ENCODE measurements at places on chromosomes 11 and 22. TPM values are rescaled to one million over a fixed set of nuclear protein-coding genes. Genes with fewer than 3 reads are reported as not detected.

DNA sequence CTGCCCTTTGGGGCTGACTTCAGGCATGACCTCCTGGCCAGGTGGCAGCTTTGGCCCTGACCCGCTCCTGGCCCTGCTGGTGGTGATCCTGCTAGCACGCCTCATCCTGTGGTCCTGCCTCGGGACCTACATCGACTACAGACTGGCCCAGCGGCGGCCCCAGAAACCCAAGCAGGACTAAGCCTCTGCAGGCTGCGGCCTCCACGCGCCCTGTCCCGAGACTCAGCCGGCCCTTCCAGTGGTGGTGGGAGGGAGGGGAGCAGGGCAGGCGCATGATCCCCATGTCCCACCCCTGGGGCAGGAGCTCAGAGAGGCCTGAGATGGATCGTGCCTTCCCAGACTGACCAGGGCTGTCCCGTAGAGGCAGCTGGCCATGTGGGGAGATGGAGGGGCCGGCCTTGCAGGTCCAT lies 2.1 kb downstream of the SMIM38 start:
- no peak for DNase-seq

The XKR3 gene
- total RNA-seq, result not detected

DNA sequence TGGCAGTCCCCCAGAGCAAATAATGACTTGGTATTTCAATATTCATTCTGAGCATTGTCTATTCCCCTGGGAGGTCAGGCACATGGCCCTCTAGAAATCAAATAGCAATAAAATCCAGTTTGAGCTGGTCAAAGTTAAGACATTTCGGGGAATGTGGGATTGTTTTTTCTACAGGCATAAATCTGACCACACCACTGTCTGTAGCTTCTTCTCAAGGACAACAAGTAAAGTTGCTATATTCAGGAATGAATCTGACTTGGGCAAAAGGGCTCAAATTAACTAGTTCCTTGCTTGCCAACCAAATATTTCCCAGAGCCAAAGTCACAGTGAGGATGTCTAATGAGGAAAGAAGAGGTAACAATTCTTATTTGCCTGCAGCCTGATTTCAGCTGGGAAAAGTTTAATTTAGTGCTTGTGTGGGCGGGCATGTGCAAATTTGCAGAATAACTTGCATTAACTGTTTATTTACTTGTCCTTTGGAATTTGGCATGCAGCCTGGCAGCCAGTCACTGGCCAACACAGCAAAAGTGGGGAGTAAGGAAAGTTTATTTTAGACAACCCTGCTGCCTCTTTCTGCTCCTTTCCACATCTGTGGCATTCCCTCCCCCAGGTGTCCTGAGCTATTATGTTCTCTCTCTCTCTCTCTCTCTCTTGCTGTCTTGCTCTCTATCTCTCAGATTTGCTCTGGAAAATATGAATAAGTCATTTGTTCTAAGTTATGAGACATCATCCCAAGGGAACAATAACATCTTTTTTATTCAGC lies 51.2 kb upstream of the ARHGAP20 start:
- DNase-seq, result no peak

DNA sequence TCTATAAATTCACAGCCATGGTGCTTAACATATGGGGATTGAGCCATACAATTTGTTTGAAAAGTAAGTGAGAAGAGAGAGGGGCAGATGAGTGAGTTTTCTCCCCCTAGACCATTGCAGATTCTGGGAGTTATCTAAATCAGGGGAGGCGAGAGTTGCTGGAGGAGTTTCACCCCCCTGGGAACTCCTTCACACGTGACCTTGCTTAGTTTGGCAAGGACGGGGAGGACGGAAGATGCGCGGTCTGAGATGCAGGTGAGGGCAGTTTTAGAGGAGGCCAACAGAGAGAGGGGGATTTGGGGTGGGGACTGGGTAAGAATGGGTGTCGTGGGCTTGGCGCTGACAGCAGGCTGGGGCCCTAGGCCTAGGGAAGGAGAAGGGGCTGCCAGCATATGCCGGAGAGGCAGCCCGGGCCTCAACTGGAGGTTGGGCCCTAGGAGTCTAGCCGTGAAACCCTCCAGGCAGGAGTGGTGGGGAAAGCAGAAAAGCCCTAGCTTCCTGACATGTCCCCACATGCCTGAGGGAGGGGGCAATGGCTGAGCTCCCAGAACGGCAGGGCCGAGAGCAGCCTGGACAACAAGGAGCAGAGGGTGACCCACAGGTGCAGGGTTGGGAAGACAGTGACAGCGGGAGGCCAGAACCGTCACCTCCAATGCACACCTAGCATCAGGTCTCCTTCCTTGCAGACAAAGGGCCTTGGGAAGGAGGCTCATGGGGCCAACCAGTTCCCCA lies 63.9 kb downstream of the ELFN2 start:
- no peak for DNase-seq

DNA sequence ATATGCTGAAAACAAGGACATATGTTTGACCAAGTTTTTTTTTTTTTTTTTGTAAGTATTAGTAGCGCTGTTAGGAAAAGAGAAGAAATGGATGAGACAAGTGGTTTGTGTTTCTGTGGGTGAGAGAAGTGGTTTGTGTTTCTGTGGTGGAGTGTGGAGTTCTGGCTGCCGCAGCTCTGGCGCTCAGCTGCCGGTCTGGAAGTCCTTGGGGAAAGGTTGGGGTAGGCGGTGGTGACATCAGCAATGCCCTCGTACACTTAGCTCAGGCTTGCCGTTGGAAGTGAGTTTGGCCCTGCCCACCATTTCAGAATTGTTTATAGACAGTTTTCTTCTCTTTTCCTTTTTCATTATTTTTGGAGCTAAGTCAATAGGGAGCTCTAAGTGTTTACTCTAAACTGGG lies 116.6 kb downstream of the TBC1D22A start:
- DNase-seq, result peak; percentile 41

GRCh38 chr22:47618180-47619010 lies 855.9 kb downstream of the TBC1D22A start:
- no peak for DNase-seq

The ATG13 gene
- 38.8 TPM for total RNA-seq
